ENCODE measurements at places on chromosomes 16 and 17.

GRCh38 chr17:75228305-75228704 lies 22.8 kb downstream of the NUP85 start:
- DNase-seq = no peak

- no peak for DNase-seq
Observed at GRCh38 chr16:50476486-50477255, 71.5 kb upstream of the NKD1 start.

GRCh38 chr17:63967953-63968352 lies 4.8 kb downstream of the SCN4A start:
- DNase-seq = no peak

- no peak for DNase-seq
Observed at GRCh38 chr16:50676684-50677225, 4.4 kb downstream of the SNX20 start.

- no peak for DNase-seq
Observed at GRCh38 chr17:37702598-37702997, 42.3 kb downstream of the HNF1B start.

DNA sequence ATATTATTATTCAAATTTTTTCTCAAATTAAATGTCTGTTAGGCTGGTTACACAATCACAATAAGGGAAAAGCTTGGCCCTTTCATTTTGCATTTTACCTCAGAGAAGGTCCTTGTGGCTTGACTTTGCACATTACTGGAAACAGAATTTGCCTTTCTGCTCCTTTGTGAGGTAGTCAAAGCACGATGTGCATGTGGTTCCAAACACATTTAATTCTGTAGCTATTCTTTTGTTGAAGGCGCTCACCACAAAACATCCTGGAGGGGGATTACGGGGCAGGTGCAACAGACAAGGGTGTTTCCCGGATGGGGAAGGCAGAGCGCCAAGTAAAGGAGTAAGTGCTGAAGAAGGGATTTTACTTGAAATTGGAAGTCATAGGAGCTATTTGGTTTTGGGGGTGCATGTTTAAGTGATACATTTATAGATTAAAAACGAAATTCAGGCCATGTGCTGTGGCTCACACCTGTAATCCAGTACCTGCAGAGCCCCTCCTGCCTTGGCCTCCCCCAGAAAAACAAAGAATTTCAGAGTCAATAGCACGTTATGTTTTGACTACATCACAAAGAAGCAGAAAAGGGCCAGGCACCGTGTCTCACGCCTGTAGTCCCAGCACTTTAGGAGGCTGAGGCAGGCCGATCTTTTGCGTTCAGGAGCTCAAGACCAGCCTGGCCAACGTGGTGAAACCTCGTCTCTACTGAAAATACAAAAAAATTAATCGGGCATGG lies 31.2 kb upstream of the TENT4B start:
- no peak for DNase-seq

GRCh38 chr16:80754476-80754875 lies 49.9 kb downstream of the CDYL2 start:
- no peak for DNase-seq

- no peak for DNase-seq
Observed at GRCh38 chr16:1425616-1426370, 5.1 kb upstream of the PERCC1 start.

DNA sequence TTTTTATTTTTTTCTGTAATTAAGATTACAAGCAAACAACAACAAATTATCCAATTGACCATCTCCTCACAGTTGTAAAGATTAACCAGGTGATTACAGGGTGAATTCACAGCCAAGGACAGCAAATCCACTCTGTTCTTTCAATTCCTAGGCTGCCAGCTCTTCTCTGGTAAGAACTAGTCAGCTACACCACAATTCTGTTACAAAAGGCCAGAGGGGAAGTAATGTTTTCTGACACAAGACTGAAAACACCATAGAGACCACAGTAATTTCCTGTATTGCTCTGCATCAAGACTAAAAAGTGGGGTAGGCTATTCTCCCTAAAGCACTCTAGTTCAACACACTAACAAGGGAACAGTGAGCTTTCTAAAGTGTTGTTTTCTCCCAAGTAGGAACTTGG lies 10.6 kb downstream of the CA10 start:
- no peak for DNase-seq

DNA sequence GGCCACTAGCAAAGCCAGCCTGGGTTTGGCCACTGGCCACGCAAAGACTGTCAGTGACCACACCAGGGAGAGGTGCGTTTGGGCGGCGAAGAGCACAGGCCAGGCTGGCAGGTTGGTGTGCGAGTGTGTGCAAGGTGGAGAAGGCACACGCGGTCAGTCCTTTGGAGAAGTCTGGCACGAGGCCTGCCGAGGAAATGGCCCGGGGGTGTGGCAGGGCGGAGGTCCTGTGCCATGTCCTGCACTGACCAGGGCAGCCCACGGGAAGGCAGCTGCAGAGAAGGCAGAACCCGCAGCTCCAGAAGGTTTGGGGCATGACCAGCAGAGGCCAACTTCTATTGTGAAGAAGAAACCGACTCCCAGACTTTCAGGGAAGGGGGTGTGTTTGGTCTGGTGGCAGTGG lies 90.8 kb downstream of the ADCY9 start:
- DNase-seq = no peak

- DNase-seq = no peak
Observed at GRCh38 chr16:17556276-17557052, 85.7 kb upstream of the XYLT1 start.

DNA sequence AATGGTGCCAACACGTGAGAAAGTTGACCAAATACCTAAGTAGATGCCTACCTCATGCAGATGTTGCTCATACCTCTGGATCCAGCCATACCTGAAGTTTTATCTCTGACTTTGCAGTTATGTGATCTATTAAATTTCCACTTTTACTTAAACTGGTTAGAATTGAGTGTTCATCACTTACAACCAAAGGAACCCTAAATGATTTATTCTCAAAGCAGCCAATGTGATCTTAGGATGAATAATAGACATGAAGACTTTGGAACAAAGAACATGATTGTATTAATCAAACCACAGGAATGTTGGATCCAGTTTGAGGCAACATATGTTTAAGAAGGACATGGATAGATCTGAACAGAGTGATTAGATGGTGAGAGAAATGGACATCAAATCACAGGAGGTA lies 68.7 kb downstream of the IRX6 start:
- no peak for DNase-seq

- no peak for DNase-seq
Observed at GRCh38 chr17:7862692-7863437, 5.1 kb downstream of the CYB5D1 start.

DNA sequence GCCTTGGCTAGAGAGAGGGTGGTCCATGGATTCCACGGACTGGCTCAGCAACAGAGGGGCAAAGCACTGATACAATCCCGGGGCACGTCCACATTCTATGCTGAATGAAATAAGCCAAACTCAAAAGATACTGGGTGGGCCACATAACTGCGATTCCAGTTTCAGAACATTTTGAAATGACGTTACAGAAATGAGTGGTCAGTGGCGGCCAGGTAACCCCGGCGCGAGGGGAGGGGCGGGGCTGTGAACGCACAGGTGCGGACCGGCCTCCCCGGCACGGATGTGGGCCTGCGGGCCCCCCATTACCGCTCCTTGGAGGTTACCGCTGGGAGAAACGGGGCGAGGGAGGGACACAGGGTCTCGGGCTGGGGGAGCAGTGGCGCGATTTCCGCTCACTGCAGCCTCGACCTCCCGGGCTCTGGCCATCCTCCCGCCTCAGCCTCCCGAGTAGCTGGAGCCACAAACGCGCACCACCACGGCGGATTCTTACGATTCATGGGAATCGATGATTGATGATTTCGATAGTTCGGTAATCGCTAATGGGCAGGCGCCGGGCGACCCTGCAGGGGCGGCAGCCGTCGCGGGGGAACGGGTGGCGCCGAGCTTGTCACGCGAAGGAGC lies 559 bp downstream of the MVD start:
- DNase-seq = no peak

DNA sequence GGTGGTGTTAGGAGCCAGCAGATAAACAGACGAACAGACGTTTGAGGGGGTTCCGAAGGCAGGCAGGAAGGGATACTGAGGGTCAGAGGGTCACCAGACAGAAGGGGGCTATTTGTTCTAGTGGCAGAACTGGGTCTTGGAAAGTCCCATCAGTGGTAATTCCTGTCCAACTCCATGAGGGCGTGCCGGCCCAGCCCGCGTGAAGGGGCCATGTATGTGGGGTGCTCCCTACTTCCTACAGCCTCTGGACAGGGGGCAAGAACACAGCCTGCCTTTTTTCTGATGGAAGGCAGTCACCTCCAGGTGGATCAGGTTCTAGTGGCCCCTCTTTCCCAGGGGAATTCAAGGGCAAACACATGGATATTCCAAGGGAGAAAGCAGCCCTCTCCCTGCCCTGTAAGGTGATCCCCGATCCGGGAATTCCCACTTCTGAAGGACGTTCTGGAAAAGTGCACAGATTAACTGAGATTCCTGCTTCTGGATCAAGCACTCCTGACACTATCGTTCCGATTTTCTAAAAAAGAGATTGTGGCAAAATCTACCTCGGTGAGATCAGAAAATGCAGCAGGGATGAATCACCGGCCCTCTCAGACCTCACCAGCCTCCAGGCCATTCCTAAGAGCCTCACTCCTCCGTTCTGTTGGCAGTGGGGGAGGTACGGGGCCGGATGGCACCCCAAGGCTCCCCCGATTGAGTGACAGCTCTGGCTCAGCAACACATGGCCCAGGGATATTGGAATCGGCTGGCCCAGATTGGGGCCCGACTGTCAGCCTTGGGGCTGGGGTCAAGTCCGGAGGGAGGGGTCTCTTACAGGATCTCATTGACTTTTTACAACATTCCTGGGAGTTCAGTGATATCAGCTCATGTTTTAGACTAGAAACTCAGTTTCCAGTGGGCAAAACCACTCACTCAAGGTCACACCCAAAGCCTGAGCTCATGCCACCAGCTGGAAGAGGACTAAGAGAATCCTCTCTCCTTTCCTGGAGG lies 12.4 kb downstream of the STX1B start:
- no peak for DNase-seq

DNA sequence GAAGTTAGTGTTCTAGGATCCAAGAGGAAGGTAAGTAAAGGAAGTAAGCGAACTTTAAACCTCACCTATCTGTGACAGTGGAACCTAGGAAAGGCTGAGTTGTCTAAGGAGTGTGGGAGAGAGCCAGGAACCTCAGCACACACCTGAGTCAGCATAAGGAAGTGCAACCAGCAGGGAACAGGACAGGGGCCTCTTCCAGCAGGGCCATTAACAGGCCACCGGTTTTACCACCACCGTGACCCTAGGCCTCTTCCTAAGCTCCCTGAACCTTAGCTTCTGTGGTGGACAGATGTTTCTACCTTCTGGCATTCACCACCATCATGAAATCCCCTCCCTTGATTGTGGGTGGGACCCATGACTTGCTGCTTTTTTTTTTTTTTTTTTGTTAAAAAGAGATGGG lies 26.7 kb upstream of the GPATCH8 start:
- DNase-seq = no peak

DNA sequence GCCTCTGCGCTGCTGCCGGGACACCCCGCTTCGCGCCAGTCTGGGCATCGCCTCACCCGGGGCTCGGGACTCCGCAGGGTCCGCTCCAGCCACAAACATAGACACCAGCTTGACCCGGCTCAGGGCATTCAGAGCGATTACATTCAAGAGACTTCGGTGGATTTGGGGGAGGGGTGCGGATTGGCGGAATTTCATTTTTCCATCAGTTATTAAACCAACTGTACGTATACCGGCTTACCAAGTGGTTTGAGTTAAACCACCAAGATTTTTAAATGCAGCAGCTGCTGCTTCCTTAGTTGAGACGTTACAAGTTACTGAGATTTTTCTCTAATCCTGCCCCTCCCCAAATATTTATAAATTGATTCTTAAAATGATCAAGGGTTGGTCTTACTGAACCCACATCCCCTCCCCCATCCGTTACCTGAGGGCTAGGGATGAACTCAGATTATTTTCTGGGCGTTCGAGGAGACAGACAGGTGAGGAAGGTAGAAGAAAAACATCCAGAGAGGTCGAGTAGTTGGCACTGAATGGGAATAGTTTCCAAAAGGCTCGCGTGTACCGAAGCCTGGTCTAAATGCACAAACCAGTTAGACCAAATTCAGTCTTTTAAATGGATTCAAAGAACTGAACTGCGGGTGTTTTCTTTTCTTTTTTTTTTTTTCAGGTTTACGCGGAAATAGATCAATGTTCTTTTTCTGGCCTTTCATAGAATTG lies 1.5 kb downstream of the CRHR1 start:
- DNase-seq = no peak

- no peak for DNase-seq
Observed at GRCh38 chr17:82527898-82528297, 8.4 kb downstream of the FOXK2 start.

DNA sequence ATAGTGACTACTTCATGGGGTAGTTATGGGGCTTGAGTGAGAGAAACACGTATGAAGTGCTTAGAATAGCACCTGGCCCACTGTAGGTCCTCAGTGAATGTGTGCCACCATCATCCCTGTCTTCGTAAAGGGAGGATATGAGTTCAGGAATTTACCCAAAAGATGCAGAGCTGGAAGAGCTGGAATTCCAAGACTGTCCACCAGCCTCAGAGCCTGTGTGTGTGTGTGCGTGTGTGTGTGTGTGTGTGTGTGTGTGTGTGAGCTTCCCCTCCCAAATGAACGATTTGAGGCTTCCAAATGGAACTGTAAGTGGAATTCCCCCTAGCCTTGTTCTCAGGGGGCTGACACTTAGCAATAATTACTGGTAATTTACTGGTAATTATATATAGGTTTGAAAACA lies 27.3 kb downstream of the WFDC1 start:
- no peak for DNase-seq

DNA sequence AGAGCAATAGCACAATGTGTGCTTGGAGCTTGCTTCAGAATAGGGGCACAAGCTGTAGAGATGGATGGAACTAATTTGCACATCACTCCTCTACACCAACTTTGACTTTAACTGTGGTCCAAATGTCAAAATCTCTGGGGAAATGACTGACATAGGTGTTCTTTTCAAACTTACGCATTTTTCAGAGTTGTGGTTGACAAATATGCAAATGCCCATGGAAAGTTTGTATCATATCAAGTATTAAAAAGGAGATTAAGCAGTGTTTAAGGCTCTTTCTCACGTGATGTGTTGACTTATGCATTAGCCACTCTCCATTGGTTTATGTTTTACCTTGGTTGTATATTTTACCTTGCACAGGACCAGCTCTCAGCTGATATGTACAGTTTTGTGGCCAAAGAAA lies 77.1 kb downstream of the ELAC2 start:
- DNase-seq = no peak

DNA sequence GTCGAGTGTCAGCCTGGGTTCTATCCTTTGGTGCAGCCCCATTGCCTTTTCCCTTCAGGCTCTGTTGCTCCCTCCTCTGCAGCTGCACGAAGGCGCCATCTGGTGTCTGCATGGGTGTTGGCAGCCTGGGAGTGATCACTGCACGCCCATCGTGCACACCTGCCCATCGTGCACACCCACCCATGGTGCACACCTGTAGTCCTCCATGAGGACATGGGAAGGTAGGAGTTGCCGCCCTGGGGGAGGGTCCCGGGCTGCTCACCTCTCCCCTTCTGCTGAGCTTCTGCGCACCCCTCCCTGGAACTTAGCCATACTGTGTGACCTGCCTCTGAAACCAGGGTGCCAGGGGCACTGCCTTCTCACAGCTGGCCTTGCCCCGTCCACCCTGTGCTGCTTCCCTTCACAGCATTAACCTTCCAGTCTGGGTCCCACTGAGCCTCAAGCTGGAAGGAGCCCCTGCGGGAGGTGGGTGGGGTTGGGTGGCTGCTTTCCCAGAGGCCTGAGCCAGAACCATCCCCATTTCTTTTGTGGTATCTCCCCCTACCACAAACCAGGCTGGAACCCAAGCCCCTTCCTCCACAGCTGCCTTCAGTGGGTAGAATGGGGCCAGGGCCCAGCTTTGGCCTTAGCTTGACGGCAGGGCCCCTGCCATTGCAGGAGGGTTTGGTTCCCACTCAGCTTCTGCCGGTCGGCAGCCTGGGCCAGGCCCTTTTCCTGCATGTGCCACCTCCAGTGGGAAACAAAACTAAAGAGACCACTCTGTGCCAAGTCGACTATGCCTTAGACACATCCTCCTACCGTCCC lies 2.9 kb downstream of the CTRL start:
- peak; percentile 52 for DNase-seq
